ENCODE measurements at places on chromosomes 1 and 21.

DNA sequence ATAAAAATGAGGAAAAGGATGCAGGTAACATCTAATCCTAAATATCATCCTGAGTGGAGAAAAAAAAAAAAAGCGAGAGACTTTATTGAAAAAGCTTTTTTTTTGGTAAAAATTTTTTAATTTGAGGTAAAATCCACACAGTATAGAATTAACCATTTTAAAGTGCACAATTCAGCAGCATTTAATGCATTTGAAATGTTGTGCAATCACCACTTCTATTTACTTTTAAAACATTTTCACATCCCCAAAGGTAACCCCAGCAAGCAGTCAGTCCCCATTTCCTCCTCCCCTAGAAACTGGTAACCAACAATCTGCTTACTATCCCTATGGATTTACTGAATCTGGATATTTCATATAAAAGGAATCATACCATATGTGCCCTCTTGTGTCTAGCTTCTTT lies 166.7 kb downstream of the TTLL7 start:
- no peak for DNase-seq

DNA sequence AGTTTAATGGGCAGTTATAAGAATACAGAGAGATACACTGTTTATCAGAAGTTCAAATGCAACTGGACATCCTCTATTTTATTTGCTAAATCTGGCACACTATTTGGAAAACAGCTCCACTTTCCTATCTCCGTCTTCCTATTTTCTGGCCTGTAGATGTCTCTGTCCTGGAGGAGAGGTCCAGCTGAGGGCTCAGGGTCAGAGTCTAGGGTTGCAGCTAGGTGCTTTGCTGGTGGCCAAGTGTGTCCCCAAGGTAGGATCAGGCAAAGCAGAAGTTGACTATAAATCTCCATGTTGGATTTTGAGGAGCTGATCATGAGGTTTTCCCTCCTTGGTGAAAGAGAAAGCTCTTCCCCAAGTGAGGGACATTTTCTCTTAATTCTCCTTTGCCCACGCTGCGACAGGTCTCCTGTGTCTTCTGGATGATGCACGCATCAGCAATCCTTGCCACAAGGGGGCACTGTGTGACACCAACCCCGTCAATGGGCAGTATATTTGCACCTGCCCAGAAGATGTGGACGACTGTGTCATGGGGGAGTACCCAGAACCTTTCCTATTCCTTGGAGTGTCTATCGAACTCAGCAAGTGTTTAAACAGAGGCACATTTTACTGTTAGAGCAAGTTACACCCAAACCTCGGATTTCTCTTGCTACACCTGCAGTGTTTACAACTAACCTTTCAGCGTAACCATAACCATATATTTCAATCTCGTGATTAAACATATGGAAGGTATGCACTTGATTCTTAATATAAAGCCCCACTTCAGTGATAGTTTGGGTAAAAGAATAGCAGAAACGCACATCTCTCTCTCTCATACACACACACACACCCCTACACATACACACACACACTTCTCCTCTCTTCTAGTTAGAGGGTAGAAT lies 10.2 kb downstream of the ADAM30 start:
- DNase-seq, result no peak

GRCh38 chr21:42373196-42373907 lies 7.0 kb upstream of the TFF1 start:
- DNase-seq, result no peak

GRCh38 chr1:74396462-74396861 lies 115.9 kb downstream of the LRRC53 start:
- DNase-seq, result no peak

DNA sequence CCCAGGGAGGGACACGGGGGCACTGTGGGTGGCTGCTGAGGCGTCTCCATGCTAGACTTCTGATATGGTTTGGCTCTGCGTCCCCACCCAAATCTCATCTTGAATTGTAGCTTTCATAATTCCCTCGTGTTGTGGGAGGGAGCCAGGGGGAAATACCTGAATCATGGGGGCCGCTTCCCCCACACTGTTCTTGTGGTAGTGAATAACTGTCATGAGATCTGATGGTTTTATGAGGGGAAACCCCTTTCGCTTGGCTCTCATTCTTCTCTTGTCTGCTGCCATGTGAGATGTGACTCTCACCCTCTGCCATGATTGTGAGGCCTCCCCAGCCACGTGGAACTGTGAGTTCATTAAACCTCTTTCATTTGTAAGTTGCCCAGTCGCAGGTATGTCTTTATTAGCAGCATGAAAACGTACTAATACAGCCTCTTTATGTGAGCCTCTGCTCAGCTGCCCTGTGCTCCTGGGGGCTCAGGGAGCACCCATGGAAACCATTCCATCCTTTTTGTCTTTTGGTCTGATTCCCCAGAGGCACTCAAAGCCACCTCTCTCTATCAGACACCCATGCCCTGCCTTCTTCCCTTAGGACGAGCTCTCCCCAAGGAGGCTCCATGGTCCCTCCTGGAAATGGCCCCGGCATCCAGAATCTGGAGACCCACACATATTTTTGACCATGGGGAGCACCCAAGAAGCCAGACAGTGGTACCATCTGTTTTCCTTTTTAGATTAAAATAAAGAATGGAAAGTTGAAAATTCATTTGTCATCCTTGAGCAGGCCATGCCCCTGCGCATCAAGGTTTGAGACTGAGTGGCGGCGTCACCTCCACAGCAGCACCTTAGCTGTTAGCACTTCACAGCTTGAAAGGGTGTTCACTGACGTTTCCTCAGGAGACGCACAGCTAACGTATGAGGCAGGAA lies 65.9 kb upstream of the FAM20B start:
- no peak for DNase-seq

- DNase-seq, result no peak
Observed at GRCh38 chr1:157996433-157996832, 3.0 kb downstream of the KIRREL1 start.

DNA sequence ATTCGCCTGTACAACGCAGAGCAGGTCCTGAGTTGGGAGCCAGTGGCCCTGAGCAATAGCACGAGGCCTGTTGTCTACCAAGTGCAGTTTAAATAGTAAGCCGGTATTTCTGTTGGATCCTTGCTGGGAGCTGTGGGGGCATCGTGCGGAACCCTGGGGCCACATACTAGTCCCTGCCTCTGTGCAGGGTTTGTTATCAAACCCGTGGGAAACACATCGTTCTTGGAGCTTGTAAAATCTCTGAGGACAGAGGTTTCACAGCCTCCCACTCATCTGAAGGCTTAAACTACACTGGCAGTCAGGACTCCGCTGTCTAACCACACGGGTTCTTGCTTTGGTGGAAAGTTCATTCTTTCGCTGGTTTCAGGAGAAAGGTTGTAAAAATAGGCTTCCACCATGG lies 11.7 kb downstream of the IFNGR2 start:
- DNase-seq, result no peak

DNA sequence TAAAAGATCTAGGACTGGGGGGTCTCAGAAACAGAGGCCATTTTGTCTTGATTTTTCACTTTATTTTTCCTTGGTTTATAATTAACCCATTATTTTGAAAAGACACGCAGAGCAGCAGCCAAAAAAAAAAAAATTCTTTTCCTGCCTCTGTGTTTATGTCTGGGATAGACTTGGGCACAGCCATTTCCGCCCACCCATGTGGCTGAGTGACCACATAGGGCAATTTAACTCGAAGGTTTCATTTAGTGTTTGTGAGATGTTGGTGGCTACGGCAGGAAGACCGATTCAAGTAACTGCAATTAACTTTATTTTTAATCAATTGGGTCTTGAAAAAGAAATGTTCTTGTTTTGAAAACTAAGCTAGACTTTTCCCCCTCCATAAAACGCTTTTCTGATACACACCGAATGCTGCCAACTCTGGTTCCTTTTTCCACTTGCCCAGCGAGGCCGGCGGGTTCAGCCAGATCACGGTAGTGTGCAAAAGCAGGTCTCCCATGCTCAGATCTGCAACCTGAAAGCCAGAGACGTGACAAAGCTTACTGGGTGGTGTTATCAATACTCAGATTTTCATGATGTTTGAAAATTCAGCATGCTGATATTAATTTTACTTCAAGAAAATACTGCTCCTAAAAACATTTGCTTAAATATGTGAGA lies 97.4 kb upstream of the KRTAP19-8 start:
- DNase-seq, result no peak

- no peak for DNase-seq
Observed at GRCh38 chr1:55235722-55236121, 20.6 kb upstream of the USP24 start.
